ENCODE measurements at places on chromosomes 13 and 19. TPM values are rescaled to one million over a fixed set of nuclear protein-coding genes. Genes with fewer than 3 reads are reported as not detected.

The POLR1G gene
- 7.3 TPM for total RNA-seq

The RDH13 gene
- 12.5 TPM for total RNA-seq

The DCT gene
- total RNA-seq: under 0.01 TPM

The SYMPK gene
- 23.5 TPM for total RNA-seq

The KASH5 gene
- total RNA-seq: not detected

The CYP2A13 gene
- not detected for total RNA-seq

The KATNAL1 gene
- total RNA-seq: 16.2 TPM

The PLPPR2 gene
- 4.7 TPM for total RNA-seq

The SYCN gene
- not detected for total RNA-seq

The SERP2 gene
- total RNA-seq: 5.7 TPM

The ZNF350 gene
- 10.4 TPM for total RNA-seq

The ELL gene
- total RNA-seq: 24.5 TPM

The ZBTB7A gene
- 4.2 TPM for total RNA-seq

The PLVAP gene
- 12.5 TPM for total RNA-seq

The OLFM4 gene
- 3.1 TPM for total RNA-seq

The FAM83E gene
- total RNA-seq: 1.6 TPM

The LILRA2 gene
- 1.0 TPM for total RNA-seq

The BRME1 gene
- total RNA-seq: 1.6 TPM

The ZNF506 gene
- total RNA-seq: 20.9 TPM

The PGLYRP1 gene
- total RNA-seq: 2.1 TPM

The C19orf33 gene
- total RNA-seq: not detected

The LILRB4 gene
- 0.52 TPM for total RNA-seq

The OR7D2 gene
- total RNA-seq: not detected

The NRTN gene
- not detected for total RNA-seq

The KLK3 gene
- total RNA-seq: not detected

The PABPC3 gene
- total RNA-seq: under 0.01 TPM

The SBSN gene
- total RNA-seq: not detected

The MIR17HG gene
- 16.7 TPM for total RNA-seq

The PCDH20 gene
- 2.6 TPM for total RNA-seq

The ZNF816 gene
- 6.8 TPM for total RNA-seq

The PSPN gene
- total RNA-seq: 1.0 TPM

The ZNF415 gene
- 3.7 TPM for total RNA-seq

The BRCA2 gene
- 2.6 TPM for total RNA-seq

The TJP3 gene
- total RNA-seq: not detected

The FFAR2 gene
- total RNA-seq: 1.0 TPM

The ZNF324B gene
- 5.7 TPM for total RNA-seq

The KLHL1 gene
- total RNA-seq: not detected

The CKAP2 gene
- 14.1 TPM for total RNA-seq

The URAD gene
- total RNA-seq: not detected

The ZFP36 gene
- total RNA-seq: 3.1 TPM

The ZNF225 gene
- 7.3 TPM for total RNA-seq

The CPAMD8 gene
- total RNA-seq: 3.7 TPM

The TTC9B gene
- total RNA-seq: not detected

The SIGLEC5 gene
- total RNA-seq: 1.6 TPM

The USHBP1 gene
- 2.1 TPM for total RNA-seq

The PROZ gene
- total RNA-seq: not detected

The ZNF428 gene
- 44.9 TPM for total RNA-seq

The ZNF567 gene
- total RNA-seq: 7.3 TPM

The ZNF430 gene
- 13.6 TPM for total RNA-seq

The GJA3 gene
- total RNA-seq: 2.1 TPM

The CCDC122 gene
- total RNA-seq: 2.1 TPM

The TMEM255B gene
- total RNA-seq: 2.6 TPM

The SPATA13 gene
- 3.7 TPM for total RNA-seq

The KLK4 gene
- total RNA-seq: not detected

The ZNF20 gene
- 2.1 TPM for total RNA-seq

The OR7C1 gene
- total RNA-seq: not detected
